ENCODE measurements at places on chromosomes 11 and 22.

- no peak for DNase-seq
Observed at GRCh38 chr22:31626427-31627150, 35.4 kb downstream of the PISD start.

DNA sequence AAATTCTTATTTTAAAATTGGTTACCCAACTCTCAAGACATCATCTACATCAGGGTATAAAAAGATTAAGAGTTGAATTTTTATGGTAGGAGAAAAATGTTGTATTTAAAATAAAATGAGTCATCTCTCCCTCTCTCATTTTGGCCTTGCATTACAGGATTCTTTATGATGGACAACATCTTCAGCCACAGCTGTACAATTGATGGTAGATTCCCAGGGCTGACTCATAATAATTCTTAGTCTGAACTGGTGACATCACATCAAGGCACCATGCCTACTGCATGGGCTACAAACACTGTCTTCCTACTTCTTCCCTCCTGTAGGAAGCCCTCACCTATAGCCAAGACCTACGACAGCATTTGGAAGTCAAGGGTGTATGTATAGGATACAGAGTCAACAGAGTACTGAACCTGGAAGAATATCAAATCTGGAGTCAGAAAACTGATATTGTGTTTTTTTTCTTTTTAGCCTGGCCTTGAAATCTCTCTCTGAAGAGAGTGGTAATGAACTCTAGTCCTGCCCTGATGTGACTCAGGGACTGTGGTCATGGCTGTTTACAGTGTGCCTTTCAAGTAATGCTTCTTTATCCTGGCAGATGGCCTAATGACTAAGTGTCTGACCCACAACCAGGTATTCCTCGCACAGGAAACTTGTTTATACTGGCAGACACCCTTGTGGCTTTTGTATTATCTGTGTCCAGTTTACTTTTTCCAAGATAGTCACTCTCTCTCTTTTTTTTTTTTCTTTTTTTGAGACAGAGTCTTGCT lies 32.5 kb downstream of the MRGPRX2 start:
- DNase-seq: no peak

DNA sequence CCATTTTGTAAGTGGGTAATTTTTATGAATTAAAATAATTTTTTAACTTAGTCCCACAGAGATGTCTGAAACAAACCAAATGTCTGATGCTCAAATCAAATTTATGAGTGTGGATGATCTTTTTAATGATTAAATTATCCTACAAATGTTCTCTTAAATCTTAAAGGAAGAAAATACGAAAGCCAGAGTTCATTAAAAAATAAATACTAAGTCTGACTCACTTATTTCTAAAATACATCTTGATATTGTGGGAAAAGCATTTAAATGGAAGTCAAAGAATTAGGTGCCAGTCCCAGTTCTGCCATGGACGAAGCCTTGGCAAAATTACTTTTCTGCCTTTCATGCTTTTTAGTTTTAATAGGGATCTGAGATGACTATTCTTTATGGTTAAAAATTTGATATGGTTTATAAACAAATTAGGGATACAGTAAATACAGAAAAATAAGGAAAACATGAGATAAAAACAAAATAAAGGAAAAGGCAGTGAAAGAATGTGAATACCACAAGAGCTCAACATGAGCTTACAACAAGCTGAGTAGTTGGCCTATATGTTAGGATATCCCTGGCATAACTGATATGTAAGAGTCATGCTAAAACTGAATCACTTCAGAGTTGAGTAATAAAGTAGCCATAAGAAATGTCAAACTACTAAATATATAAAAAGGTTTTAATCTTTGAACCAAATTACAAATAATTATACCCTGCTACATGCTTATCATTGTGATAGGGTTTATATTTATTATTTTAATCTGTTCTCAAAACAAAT lies 9.2 kb downstream of the CCDC34 start:
- DNase-seq: no peak

DNA sequence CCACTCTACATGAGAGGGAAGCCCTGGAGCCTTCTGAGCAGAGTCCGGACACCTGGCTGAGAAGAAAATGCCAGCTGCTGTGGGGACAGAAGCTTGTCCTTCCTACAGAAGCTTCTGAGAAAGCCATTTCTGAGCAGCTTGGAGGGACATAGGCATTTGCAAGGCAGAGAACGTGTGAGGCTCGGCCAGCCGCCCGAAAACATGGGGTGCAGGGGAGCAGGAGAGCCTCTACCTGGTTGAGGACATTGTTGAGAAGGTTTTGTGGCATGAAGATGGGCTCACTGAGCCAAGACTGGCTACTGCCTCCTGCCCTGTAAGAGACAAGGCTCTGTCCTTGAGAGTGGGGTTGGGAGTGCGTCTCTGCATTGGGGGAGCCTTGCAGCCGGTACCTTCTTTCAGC lies 25.3 kb downstream of the SAMM50 start:
- DNase-seq: no peak

GRCh38 chr11:65040847-65041622 lies at the start of gene SAC3D1:
Gene SAC3D1 (plus strand): TSS chr11:65041210. CDS start chr11:65041293, 83 bp downstream.
- peak; percentile 51 for DNase-seq
